Stimulated activated CD8-positive, alpha-beta memory T cell treated with anti-CD3 and anti-CD28 coated beads, Interleukin-4, amount 100 ng/mL, for 24 hours (primary cell): ENCODE measurements at places on chromosomes 13 and 19.

- DNase-seq, result no peak
Measured at GRCh38 chr19:40862785-40863184, 12.5 kb upstream of the CYP2A6 start.

- no peak for DNase-seq
Measured at GRCh38 chr19:32195706-32196610, 149.5 kb upstream of the ZNF507 start.

GRCh38 chr13:22945321-22946226 lies 235.2 kb upstream of the SGCG start:
- DNase-seq, result no peak

GRCh38 chr13:24450530-24450929 lies 62.0 kb downstream of the PARP4 start:
- DNase-seq, result no peak

GRCh38 chr19:43470288-43470687 lies 4.9 kb upstream of the LYPD3 start:
- peak; percentile 16 for DNase-seq

- peak; percentile 57 for DNase-seq
Measured at GRCh38 chr19:11130824-11131455, 24.6 kb downstream of the SPC24 start.

GRCh38 chr13:89465366-89465765 lies 1794.2 kb downstream of the SLITRK5 start:
- DNase-seq, result no peak

DNA sequence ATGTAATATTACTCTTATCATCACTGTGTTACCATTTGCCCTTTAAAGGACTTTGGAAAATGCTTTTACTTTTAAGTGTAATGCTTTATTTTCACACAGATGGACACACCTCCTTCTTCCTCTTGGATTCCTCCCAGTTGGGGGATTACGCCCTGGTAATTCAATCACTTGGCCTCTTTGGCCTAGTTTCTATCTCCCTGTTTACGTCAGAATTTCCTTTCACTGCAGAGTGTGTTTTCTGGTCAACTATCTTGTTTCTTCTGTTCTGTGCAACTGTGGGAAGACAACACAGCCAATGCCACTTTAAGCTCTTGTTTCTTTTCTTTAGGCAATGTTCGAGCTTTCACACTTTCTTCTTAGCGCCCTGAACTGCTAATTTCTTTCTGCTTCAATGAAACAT lies 257.3 kb upstream of the MAB21L1 start:
- DNase-seq, result no peak

GRCh38 chr13:84873951-84874350 lies 925.3 kb downstream of the SLITRK6 start:
- no peak for DNase-seq

- no peak for DNase-seq
Measured at GRCh38 chr13:66875264-66875663, 354.9 kb downstream of the PCDH9 start.

GRCh38 chr19:38711726-38712153 lies 32.5 kb downstream of the CAPN12 start:
- no peak for DNase-seq

DNA sequence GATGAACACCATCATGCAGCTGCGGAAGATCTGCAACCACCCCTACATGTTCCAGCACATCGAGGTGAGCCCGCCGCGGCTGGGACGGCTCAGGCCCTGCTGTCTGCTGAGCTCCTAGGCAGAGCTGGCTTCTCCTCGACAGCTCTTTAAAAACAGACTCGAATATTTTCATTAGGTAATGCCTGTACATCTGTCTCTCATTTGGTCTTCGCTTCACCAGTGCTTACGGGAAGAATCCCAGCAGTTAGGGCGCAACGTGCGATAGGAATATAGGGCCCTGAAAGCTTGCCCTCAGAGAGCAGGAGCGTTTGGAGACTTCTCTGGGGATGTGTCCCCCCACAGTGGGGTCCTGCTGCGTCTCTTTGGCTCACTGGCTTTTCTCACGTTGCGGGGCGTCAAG lies 63.8 kb upstream of the LDLR start:
- DNase-seq, result no peak

- no peak for DNase-seq
Measured at GRCh38 chr19:16520986-16521624, 21.1 kb downstream of the CHERP start.

DNA sequence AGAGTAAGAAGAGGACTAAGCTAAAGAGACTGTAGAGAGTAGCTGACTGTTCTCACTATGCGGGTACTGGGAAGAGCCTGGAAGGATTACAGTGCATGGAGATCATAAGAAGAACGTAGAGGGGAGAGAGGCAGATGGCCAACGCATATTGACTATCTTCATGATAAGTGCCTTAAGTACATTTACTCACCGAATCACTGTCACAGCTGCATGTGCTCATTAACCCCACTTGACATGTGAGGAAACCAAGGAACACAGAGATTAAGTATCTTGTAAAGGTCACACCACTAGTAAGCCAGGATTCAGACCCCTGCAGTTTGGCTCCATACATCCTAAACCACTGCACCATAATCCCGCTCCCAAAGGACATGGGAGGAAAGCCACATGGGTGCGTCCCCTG lies 34.1 kb downstream of the SMAD9 start:
- no peak for DNase-seq

DNA sequence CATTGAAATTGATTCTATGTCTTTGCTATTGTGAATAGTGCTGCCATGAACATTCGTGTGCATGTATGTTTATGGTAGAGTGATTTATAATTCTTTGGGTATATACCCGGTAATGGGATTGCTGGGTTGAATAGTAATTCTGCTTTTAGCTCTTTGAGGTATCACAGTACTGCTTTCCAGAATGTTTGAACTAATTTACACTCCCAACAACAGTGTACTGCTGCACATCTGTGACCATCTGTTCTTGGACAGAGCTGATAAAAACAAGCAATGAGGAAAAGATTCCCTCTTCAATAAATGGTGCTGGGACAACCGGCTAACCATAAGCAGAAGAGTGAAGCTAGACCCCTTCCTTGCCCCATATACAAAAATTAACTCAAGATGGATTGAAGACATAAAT lies 231.0 kb downstream of the MYO16 start:
- no peak for DNase-seq

GRCh38 chr13:44752164-44752563 lies 176.0 kb upstream of the TSC22D1 start:
- no peak for DNase-seq

- no peak for DNase-seq
Measured at GRCh38 chr19:29841559-29842367, 30.0 kb downstream of the CCNE1 start.

- DNase-seq, result no peak
Measured at GRCh38 chr13:50912851-50913250, 3.3 kb downstream of the RNASEH2B start.

DNA sequence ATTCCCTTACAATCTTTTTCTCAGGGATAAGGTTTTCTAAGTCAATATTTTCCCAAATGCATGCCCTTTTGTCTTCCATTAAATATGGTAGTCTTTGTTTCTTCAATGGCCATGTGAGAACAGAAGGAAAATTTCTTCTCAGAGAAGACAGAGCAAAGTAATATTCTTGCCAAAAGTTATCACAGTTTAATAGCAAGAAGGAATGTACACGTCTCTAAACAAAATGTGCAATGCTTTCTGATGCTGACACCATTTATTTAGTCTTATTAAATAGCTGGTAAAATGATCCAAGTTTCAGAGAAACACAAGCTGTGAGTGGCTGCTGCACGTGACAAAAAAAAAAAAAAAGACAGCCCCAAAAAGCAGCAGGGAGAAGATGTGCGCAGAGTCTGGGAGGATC lies 542.5 kb downstream of the GPC6 start:
- no peak for DNase-seq
